ENCODE measurements at places on chromosomes 5 and 9.

DNA sequence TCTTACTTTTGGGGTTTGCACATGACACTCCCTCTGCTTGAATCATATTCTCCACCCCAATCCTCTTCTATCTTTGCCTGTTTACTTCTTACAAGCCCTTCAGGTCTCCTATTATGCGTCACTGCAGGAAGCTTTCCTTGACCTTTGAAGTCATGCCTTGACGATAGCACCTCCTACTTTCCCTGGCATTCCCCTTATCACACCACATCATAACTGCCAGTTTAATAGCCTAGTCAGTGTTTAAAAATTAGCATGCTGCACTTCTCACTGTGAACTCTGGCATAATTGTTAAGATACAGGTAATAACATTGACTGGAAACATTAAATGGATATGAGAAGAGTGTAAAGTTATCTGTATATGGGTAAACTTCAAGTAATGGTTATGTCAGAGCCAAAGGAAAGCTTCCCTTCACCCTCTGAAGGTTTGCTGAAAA is 37.1 kb upstream of the CEP120 start:
- no peak for DNase-seq

GRCh38 chr9:35538361-35539234 is 48.7 kb downstream of the RUSC2 start:
- DNase-seq = no peak

DNA sequence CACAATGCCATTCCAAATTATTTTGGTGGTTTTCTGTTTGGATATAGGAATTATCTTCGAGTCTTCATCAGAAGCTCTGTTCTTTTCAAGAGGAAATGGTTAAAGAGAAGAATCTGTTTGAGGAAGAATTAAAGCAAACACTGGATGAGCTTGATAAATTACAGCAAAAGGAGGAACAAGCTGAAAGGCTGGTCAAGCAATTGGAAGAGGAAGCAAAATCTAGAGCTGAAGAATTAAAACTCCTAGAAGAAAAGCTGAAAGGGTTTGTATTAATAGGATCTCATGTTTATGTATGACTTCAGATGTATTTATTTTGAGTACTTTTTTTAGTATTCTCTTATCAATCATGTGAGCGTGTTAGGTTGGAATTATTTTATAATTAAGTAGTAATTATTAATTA is 15.0 kb downstream of the HMMR start:
- DNase-seq = no peak

GRCh38 chr5:27491746-27492439 is 453.5 kb upstream of the CDH9 start:
- DNase-seq = no peak

DNA sequence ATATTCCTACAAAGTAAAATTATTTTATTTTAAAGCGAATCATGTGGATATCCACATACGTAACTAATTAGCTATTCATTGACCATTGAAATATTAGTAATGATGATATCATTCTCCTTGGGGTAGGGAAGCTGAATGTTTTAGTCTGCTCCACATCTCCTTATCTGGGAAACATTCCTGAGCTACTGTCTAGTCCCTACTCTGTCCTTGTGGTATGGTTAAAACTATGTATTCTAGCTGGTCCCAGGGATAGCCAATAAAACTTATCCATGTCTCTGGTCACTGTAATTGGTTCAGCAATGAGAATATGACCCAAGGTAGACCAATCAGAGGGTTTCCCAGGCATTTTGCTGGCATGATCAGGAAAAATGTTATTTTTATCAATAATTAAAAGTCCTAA is 76.0 kb upstream of the DAP start:
- DNase-seq = no peak

DNA sequence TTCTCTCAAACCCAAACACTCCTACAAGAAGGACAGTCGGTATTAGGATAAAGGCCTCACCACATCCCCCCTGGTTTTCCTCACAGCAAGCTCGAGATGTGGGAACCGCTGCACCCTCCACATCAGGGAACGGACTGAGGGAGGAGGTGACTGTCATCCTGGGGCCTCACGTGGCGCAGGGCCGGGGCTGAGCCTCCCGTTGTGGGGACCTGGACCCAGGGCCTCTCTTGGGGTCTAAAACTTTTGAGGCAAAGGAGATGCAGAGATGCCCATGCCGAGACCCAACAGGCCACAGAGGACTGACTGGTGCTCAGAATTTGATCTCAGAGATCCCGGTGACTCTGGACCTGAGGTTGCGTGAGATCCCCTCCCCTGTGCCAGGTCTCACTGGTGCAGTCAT is 72.7 kb downstream of the MRPL36 start:
- DNase-seq = no peak

DNA sequence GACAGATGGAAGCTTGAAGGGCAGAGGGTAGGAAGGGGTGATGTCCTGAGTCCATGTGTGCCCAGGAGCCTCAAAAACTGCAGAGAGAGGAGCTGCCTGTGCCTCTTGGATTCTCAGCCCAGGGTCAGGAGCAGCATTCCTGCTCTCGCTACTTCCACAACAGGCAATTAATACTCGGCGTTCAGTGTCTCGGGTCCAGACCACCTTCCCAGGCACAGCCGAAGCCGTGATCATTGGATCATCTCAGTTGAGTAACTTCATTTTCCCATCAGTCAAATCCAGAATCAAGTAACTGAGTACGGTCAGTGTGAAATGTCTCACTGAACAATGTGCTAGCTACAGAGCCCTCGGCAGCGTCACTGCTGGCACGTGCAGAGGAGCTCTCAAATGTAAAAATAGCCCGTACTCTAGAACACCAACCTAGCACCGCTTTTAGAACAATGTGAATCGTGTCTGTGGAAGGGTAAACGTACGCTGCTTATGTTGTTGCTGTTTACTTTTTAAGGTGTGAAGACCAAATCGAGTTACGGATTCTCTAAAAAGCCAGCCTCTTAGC is 63.5 kb upstream of the IRX4 start:
- DNase-seq = no peak

- no peak for DNase-seq
These were observed 79.9 kb downstream of the IQGAP2 start for GRCh38 chr5:76482984-76483383.

GRCh38 chr9:134459164-134459563 is 132.9 kb downstream of the RXRA start:
- DNase-seq = no peak

- no peak for DNase-seq
These were observed 176.4 kb downstream of the KIF4B start for GRCh38 chr5:155189981-155190380.

DNA sequence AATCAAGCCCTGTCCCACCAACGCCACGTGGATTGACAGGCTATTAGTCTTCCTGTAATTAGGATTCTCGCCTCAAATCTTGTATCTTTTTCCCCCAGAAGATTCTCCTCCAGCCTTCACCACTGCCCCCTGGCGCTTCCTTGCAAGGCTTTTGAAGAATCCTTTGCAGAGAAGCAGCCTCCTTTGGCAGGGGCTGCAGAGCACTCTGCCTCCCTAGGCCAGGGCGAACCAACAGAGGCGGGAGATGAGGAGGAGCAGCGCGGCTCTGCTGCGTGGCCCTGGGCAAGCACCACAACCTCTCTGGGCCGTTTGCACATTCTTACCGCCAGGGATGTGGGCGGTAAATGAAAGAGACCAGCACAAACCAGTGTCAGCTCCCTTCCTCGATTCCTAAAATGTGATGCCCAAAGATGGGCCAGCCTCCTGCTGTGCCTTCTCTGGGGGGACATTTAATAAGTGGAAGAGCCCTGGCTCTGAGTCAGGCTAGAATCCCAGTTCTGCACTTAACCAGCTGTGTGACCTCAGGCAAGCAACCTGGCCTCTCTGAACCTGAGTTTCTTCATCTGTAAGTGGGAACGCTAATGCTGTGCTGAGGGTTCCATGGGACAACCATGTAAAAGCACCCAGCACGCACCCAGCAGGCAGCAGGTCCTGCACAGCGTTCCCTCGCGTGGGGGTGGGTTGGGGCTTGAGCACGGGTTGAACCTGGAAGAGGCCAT is 128.6 kb downstream of the KCNIP1 start:
- DNase-seq = no peak

DNA sequence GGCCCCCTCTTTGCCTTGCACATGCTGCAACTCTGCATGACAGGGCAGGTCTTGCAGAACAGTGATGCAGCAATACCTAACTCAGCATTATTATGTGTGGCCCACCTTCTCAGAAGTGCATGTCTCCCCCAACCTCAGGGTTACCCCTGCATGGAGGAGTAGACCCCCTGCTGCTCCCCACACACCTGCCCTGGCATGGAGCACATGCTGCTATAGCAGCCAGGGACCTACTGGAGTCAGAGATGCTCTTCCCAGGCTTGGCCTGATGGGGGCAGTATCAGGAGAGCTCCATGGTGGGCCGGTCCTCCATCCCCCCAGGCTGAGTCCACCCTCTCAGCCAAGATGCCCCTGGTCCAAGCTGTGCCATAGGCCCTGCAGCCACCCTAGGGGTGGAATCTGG is 13.2 kb upstream of the BOD1 start:
- no peak for DNase-seq

DNA sequence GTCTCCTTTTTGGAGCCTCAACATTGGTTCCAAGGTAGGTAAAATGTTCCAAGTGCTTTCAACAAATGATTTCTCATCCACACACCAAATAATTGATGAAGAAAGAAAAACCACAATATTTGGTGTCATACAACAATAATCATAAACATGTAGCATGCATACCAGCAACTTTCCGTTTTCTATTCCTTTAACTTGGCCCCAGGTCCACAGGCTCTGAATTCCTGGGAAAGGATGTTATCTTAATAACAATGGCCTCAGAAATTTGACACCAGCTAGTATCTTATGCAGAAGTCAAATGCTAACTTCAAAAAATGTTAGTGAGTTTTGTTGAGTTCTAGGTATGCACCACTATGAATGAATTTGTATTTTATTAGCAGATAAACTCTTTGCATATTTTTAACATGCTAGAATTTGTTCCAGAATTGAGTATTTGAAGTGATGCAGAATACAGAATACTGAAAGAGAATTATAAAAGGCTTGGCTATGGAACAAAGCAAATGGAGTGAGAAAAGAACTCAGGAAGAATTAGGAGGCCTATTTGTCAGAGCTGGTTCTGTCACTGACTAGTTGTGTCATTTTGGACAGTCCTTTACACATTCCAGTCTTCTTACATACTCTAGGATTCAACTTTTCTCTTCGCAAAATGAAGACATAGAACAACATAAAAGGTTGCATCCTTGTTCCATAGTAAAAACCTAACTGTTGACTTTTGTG is 435.3 kb upstream of the TNC start:
- no peak for DNase-seq

Data from activated CD8-positive, alpha-beta memory T cell treated with anti-CD3 and anti-CD28 coated beads for 1 hour (primary cell).